ENCODE measurements at places on chromosomes 1 and 21.

GRCh38 chr1:99755664-99756063 lies 10.8 kb downstream of the FRRS1 start:
- no peak for DNase-seq

GRCh38 chr21:46317710-46318463 lies 5.8 kb downstream of the C21orf58 start:
- no peak for DNase-seq

- no peak for DNase-seq
Measured at GRCh38 chr1:77847621-77848080, 40.8 kb upstream of the NEXN start.

DNA sequence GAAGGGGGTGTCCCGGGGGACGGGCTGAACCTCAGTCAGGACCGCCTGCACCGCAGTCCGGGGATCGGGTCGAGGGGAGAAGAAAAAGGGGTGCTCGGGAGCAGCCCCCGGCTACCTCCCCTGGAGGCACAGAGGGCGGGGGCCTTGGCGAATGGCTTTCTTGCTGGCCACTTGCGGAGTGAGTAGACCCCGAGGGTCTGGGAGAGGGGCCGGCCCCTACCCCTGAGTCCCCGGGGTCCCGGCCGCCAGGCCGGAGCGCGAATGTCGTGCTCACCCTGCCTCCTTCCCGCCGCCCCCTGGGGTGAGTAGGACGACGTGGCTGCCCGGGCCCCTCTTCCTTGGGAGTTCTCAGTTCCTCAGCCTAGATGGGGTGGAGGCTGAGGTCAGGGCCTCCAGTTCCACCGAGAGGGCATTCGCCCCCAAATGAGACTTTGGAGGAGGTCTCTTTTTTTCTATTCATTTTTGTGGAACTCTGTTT lies 113.0 kb downstream of the OSBPL9 start:
- no peak for DNase-seq

GRCh38 chr1:154751690-154752089 lies 118.4 kb downstream of the KCNN3 start:
- DNase-seq: no peak

GRCh38 chr1:90580176-90580575 lies 136.9 kb downstream of the BARHL2 start:
- peak; percentile 84 for DNase-seq

GRCh38 chr21:25283720-25284119 lies 323.6 kb downstream of the MRPL39 start:
- DNase-seq: peak; percentile 46

- DNase-seq: no peak
Measured at GRCh38 chr1:226987179-226987536, 47.1 kb downstream of the COQ8A start.

DNA sequence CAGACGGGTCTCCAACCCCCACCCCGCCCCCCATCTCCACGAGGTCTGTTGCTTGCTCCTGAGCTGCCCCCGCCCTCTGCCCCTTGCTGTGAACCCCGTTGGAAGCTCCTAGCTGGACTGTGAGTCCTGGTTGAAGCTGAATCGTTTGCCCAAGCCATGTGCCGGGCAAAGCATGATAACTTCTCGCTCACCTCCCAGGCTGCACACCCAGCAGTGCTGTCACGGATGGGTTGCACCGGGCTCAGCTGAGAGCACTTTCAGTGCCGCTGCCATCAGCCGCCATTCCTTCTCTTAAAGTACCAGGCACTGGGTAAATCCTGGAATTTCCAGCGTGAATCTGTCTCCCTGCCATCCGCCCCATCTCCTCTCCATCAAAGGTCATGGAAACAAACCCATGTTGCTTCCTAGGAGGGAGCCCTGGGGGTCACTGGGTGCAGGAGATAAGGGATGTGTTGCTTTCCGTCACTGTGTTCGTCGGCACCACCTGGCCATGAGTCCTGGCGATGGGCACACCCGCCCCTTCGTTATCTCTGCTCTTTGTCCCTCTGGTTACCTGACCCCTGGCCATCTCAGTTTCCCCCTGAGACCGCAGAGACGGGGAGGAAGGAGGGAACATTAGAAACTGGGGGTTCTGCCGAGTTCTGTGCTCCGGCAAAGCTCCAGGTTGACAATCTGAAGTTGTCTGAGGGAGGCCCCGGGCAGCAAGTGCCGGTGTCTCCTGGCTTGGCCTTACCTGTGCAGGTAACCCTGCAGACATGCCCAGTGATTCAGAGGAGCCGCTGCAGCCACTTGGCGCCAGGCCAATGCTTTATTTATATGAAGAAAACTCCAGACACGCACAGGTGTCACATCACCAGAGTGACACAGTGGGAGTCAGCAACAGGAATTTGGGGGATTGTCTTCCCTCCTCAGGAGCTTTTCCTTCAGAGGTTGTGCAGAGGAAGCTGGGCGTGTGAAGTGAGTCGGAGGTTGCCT lies 2.7 kb downstream of the PDE9A start:
- DNase-seq: peak; percentile 61

DNA sequence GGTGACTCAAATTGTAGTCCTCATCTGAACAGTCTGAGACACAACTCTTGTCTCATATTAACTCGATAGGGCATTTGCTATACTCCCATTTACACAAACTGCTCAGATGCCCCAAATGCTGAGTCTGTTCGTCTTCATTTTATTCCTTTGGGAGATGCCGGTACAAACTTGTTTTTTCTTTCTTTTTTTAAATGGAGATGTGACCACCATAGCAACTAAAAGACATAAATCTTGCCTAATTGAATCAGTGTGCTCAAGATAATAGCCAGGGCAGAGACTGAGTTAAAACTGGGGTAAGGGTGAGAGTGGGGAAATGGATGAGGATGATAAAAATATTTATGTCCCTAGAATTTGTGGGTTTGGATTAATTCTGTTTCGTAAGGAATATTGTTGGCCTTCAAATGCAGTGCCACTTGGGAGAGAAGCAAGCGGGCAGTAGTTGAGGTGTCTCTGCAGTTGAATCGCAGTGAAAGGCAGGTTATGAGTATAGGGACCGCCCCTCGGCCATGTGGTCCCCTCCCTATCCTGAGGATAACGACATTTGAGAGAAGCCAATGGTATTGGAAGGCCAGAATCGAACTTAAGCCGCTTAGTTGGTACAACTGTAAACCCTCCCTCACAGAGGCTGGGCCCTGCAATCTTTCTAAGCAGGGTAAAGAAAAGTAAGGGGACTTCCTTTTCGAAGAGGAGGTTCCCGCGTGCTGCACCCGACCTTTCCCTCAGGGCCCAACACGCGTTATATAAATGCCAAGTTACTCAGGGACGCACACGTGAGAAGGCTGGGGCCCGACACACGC lies 859 bp upstream of the LRRC8B start:
- peak; percentile 41 for DNase-seq

DNA sequence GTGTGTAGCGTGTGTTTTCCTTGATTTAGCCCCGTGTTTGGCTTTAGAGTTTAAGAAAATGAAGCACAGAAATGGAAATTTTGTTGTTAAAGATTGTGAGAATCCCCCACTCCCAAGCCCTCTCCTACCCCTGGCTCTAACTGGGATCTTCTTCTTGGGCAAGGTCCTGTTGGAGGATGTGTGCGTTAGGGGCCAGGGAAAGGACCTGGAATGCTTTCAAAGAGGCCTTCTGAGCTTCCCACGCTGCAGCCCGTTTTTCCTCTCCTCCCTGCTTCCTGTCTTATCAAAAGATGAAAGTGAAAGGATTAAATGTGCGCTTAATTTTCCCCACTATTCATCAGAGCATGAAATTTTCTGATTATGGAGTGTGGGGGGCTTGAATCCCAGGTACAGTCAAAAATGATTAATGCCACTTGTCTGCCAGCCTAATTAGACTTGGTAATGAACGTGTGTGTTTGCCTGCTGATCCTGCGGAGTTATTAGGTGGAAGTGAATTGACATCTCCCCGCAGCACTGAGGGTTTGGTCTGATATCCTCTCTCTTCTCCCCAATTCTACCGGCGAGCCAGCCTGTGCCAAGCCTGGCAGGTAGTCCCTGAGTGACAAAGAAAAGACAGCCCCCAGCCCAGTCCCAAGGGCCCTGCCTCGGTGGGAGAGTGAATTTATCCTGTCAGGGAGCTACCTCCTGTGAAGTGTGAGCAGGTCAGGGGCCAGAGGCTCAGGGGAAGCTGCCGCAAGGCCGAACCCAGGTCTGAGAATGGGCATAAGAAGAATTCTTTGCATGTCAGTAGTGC lies 4.9 kb downstream of the RASSF5 start:
- no peak for DNase-seq

GRCh38 chr1:44227211-44227610 lies 13.9 kb downstream of the DMAP1 start:
- peak; percentile 53 for DNase-seq

- DNase-seq: no peak
Measured at GRCh38 chr1:47680815-47681475, 243.1 kb downstream of the FOXD2 start.

GRCh38 chr1:112783059-112783458 lies 67.9 kb upstream of the PPM1J start:
- no peak for DNase-seq

- DNase-seq: no peak
Measured at GRCh38 chr1:34984435-34984792, 733 bp downstream of the TMEM35B start.

DNA sequence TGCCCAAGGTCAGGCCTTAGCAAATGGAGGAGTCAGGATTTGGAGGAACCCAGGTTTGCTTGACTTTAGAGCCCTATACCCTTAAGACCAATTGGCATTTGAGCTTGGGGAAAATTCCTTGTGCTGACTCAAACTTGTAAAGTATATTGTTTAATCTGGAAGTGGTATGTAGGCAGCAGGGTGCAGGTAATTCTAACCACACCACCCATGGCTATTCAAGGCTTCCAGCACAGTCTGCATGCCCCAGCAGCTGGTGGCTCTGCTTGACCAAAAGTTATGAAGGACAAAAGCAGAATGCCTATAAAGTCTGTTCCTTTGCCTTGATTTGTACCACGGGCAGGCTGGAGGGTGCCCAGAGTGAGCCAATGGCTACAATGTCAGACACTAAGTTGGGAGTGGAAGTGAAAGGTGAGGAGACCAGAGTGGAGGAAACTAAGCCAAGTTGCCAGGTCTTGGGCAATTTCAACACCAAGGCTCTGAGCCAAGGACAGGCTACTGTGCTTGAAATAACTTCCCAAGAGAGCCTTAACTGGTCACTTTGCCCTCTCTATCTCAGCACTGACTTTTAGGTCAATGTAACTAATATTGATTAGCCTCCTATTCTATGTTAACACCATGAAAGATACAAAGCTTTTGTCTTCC lies 4.7 kb upstream of the G0S2 start:
- DNase-seq: no peak

- DNase-seq: no peak
Measured at GRCh38 chr1:245240648-245241165, 85.9 kb downstream of the KIF26B start.

Measured in epithelial cell of esophagus (primary cell).